ENCODE measurements at places on chromosomes 6 and 20.

- DNase-seq: no peak
Observed at GRCh38 chr6:751765-752164, 58.8 kb upstream of the EXOC2 start.

DNA sequence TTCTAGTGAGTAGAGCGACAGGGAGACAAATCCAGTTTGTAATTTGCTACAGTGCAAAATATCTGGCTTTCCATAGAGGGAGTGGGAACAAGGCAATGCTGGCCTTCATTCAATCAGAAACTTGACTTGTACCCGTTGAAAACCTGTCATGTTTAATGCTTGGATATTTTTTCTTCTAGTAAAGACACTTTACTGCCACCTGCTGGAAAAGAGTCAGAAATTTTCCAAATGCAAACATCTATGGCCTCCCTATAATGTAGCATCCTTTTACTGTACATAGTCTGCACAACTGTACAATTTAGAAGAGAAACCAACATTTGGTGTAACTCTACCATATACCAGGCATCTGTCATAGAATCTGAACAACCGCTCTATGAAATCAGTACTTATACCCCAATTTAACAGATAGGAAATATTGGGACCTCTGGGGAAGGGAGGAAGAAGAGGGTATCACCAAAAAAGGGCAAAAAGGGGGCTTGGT is 16.7 kb upstream of the TBC1D20 start:
- peak; percentile 41 for DNase-seq

DNA sequence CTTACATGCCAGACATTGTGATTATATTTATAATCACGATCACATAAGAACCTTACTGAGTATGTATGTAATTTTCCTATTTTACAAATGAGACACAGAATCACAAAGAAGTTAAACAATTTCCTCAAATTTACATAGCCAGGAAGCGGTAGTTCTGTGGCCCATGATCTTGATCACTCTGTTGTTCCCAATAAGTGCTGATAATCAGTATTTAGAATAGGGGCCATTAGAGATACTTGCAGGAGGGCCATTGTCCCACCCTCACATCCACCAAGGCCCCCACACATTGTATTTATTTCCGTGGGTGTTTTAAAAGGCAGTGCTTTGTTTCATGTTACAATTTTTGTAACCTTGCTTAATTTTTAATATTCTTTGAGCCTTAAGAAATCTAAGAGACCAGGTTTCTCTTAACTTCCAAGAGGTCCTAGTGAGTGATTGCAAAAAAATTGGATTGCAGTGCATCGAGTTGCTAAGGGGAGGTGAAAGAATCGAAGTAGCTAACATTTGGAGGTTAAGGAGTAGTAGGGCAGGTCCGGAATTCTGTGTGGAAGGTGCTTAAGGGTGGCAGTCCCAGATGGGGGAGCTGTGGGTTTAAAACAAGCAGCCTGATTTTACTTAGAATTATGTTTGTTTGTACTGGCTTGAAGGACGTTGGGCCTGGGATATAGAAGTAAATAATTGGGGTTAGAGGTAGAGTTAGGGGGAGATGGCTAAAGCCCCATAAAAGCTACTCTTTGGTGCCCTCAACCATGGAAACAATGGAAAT is 339.4 kb downstream of the CDKAL1 start:
- no peak for DNase-seq

- DNase-seq: peak; percentile 31
Observed at GRCh38 chr6:36130667-36131510, 576 bp downstream of the MAPK13 start.

DNA sequence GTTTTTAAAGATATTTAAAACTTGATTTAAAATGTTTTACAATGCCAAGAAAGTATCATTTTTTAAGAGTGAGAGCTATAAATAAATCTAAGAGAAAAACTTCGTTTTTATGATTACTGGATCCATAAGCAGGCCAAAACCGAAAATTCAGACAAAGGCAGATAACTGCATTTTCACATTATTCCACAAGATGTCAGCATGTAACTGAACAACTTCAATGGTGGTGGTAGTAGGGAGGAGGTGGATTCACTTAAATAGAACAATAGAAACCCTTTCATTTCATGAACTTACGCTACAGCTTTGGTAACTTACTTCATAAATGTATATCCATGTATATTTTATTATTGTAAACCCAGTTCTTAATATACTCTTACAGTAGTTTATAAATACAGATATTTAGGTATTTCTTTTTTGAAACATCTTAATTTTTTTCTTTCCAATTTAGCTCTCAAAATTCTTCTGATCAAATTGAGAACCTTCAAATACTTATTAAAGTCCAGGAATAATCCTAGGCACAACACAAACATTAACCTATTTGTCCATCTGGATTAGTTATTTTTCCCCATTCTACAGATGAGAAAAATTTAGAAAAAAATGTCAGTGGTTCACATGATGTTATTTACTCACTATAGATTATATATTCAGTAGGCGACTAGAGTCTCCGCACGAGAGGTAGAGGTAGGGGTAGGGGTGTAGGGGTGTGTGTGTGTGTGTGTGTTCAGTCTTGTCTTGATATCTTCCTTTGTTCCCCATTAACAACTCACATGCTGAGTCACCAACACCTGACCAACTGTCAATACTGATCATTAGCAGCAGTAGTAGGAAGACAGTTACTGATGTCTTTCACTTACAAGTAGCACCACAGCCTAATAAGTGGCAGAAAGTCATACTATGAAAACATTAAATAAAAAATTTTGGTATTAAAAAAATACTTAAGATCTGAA is 111.5 kb downstream of the ARHGAP18 start:
- peak; percentile 72 for DNase-seq

GRCh38 chr20:36974660-36975059 is 23.2 kb upstream of the SAMHD1 start:
- no peak for DNase-seq

DNA sequence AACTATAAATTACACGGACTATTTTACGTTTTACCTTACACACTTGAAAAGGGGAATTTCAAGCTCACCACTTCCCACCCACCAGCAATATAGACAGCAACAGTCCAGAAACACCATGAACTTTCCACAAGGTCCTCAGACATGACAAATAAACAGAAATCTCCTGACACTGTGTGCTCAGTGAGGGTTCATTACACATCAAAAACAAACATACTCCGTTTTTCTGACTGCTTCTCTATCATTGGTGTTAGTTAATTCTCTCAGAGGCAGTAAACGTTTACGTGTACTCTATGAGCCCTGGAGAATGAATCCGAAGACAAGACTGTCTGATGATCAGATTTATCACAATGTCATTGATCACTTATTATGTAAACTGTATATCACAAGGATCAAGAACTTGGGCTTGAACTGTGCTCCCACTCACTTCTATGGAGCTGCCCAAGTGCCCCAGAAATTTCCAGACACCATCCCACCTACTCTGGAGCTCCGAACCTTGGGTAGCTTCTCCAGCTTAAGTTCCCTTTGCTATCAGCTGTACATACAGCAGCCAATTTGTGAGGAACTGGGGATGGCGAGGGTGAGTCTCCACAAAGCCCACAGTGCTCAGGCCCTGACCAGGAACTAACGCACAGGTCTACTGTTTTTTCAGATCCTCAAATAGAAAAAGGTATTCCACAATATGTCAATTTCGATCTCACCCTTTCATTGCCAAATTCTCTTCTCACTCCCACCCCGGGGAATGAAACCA is 86.0 kb downstream of the ALDH8A1 start:
- DNase-seq: no peak
